ENCODE measurements at places on chromosomes 6 and 20. TPM values are rescaled to one million over a fixed set of nuclear protein-coding genes. Genes with fewer than 3 reads are reported as not detected.

CCM2L gene
- total RNA-seq, result 0.33 TPM

OR12D2 gene
- not detected for total RNA-seq

MACROD2 gene
- 0.74 TPM for total RNA-seq

TP53RK gene
- 12.5 TPM for total RNA-seq

EDN1 gene
- 45.7 TPM for total RNA-seq

ARMC2 gene
- total RNA-seq, result 2.8 TPM

GRM1 gene
- not detected for total RNA-seq

GMPR gene
- 2.2 TPM for total RNA-seq

LGSN gene
- total RNA-seq, result 3.3 TPM

EYA2 gene
- total RNA-seq, result 3.3 TPM

LY6G6F gene
- not detected for total RNA-seq

SLC17A1 gene
- total RNA-seq, result not detected

DOK5 gene
- total RNA-seq, result 0.05 TPM

UFL1 gene
- 5.5 TPM for total RNA-seq

CD83 gene
- total RNA-seq, result 2.0 TPM

DPM1 gene
- total RNA-seq, result 72.6 TPM

CGA gene
- 0.21 TPM for total RNA-seq

FOXF2 gene
- 24.4 TPM for total RNA-seq

SNAP91 gene
- total RNA-seq, result 0.21 TPM

GRIK2 gene
- 0.34 TPM for total RNA-seq

CRISP2 gene
- total RNA-seq, result not detected

RNF5 gene
- 47.9 TPM for total RNA-seq

TSPO2 gene
- not detected for total RNA-seq

PLAGL2 gene
- total RNA-seq, result 12.8 TPM

HMGCLL1 gene
- total RNA-seq, result 0.12 TPM

NOL4L gene
- total RNA-seq, result 11.1 TPM

PRDM13 gene
- total RNA-seq, result 0.93 TPM

TINAG gene
- total RNA-seq, result not detected

TBX18 gene
- total RNA-seq, result 20.5 TPM

RHAG gene
- 0.07 TPM for total RNA-seq

ZHX3 gene
- 5.1 TPM for total RNA-seq

BMP7 gene
- total RNA-seq, result 0.72 TPM

SCRT2 gene
- not detected for total RNA-seq
